ENCODE measurements at places on chromosomes 1 and 21.

DNA sequence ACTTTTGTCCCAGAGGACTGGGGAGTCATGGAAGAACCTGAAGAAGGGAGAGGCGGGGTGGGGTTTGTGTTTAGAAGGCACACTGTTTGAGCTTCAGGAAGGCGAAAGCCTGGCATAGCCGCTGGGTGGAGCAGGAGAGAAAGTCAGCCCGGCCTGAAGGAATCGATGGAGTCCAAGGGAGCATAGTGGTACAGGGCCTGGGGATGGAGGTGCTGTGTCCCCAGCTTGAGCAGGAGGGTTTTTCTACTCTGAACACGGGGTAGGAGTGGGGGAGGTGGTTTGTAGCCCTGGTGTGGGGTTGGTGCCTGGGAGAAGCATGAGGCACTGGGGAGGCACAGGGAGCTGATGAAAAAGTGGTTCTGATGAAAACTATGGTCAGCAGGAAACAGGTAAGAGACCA, 4.7 kb upstream of the CCDC24 start:
- no peak for DNase-seq

GRCh38 chr1:193479187-193479586, 292.8 kb upstream of the B3GALT2 start:
- DNase-seq: no peak

DNA sequence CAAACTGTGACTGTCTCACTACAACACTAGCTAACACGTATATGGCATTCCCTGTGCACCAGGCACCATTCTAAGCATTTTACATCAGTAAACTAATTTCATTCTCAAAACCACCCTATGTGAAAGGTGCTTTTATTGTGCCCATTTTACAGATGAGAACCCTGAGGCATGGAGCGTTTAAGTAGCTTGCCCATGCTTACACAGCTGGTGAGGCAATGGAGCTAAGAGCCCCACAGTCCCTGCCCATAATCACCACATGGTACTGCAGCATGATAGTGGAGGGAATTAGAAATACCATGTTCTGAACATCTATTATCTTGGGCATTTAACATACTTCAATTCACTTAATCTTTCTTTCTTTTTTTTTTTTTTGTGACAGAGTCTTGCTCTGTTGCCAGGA, 31.1 kb upstream of the KLHDC8A start:
- no peak for DNase-seq

- DNase-seq: no peak
Observed at GRCh38 chr1:159953536-159954515, at the start of gene SLAMF9. TSS of gene SLAMF9 (minus strand) at chr1:159954237. CDS start at chr1:159954137, 100 bp downstream.

DNA sequence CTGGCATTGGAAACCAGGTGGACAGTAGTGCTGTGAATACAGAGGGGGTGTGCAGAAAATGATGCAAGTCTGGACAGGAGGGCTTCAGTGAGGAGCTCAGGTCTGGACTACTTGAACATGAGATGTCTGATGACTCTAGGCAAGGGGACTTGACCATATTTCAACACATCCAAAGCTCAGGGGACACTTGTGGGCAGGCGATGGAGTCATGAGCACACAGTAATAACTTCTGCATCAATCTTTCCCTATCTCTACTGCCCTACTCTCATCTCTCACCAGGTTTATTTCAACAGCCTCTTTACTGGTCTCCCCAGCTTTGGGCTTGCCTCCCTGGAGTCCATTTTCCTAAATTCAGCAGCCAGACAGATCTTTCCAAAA, 21.9 kb downstream of the FMO2 start:
- no peak for DNase-seq

DNA sequence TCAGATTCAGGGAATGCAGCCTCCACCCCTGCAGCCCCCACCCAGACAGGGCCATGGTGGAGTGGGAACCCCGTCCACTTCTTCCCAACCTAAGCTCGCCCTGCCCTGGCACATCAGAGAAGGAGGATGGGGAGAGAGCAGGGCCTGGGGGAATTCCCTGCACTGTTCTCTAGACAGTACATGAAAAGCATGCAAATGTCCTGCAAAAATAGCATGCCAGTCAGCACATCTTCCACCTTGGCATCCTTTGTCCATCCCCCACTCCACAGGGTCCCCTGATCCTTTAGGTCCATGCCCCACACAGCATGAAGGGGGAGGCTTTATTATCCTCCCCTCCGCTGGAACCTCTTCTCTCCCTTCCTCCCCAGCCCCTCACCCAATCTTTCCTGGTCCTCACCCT, 35.0 kb upstream of the RD3 start:
- DNase-seq: no peak

DNA sequence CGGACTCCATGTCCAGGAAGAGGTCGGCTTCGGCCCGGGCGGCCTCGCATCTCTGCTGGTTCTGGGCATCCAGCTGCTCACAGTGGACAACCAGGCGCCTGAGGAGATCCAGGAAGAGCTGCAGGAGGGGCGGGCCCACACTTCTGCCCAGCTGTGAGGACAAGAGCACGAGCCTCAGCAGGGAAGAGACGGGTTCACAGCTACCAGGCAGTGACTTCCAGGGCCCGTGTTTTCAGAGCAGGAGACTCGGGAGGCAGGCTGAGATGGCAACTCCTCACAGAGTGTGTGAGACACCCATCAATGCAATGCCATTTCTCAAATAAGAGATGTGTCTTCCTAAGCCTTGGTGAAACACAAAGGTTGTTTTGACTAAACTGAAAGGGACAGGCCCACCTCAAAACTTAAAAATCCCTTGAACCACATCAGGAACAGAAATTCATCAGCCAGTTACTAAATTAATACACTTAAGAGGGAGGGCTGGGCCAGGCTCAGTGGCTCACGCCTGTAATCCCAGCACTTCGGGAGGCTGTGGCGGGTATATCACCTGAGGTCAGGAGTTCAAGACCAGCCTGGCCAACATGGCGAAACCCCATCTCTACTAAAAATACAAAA, 43.4 kb downstream of the URB1 start:
- no peak for DNase-seq
